ENCODE measurements at places on chromosomes 4 and X.

DNA sequence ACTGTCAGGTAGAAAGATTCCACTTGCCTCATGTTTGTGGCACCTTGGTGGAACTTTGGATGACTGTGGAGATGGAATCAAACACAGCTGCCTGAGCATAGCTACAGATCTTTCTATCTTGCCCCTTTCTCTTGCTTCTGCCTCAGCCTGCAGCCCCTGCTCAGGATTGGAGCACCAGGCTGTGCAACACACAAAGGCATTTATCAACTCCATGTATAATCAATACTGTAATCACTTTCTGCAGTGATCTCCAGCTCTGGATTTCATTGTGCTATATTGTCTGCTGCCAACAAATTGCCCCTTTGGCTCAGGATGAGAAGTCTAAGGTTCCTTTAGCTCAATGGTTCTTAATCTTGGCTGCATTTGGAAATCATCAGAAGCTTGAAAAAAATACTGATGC lies 86.3 kb upstream of the PRPS1 start:
- no peak for DNase-seq

DNA sequence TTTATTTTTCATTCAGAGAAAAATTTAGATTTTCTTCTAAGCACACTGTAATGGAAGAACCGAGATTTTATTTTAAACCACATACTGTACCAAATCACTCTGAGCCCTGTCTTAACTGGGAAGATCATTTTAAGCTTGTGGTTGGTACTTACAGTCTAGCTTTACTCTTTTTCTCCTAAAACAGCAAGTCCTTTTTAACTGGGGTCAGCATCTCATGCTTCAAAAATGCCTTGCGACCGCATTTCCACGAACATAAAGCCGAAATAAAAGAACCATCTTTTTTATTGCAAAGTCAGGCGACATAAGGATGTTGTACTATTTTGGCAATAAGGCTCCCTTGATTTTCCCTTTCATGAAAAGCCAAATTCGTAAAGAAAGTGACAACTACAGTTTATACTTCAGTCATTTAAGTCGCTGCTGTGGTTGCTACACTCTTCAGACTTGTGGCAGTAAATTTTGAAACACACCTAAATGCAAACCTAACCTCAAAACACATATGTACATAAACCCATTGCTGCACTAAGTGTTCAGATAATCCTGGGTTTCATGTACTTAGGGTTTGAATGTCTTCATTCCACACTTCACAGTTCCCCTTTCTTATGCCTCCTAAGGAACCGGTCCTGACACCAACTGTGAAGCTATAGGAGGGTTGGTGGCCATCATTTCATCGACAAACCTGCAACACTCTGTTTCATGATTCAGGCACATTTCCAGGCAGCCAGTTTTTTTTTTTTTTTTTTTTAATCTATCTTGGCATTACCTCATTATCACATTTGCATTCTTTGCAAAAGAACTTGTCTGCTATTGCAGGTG lies 3.0 kb downstream of the STOX2 start:
- DNase-seq, result no peak

DNA sequence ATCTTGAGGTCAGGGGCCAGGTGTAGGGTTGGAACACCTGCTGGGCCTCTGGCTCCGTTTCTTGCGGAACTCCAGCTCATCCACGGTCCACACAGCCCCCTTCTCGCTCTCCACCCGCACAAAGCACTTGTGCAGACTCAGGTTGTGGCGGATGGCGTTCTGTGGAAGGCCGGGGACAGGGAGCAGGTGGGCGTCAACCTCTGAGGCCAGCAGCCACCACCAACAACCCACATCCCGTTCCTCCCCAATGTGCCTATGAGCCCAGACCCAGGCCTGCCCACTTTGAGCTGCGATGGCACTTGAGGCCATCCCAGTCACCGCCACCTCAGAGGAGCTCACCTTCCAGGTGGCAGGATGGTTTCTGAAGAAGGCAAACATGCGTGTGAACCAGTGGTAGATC lies 13.2 kb downstream of the FOXP3 start:
- DNase-seq, result no peak

DNA sequence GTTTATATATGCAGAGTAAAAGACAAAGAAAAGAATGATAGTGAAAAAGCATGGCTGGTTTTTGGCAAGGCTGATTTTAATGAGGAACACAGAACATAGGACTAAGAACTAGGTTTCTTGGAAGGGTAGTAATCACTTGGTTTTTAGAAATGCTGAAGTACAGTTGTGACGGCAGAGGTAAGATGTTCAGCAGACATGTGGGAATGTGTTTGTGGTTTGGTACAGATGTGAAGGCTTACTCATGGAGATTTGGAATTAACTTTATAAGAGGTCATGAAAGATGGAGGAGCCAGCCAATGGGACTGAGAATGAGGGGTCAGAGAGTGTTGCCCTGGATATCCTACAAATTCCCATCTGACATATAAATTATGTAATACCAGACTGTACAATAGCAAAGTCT lies 243.6 kb downstream of the NPFFR2 start:
- DNase-seq, result no peak

DNA sequence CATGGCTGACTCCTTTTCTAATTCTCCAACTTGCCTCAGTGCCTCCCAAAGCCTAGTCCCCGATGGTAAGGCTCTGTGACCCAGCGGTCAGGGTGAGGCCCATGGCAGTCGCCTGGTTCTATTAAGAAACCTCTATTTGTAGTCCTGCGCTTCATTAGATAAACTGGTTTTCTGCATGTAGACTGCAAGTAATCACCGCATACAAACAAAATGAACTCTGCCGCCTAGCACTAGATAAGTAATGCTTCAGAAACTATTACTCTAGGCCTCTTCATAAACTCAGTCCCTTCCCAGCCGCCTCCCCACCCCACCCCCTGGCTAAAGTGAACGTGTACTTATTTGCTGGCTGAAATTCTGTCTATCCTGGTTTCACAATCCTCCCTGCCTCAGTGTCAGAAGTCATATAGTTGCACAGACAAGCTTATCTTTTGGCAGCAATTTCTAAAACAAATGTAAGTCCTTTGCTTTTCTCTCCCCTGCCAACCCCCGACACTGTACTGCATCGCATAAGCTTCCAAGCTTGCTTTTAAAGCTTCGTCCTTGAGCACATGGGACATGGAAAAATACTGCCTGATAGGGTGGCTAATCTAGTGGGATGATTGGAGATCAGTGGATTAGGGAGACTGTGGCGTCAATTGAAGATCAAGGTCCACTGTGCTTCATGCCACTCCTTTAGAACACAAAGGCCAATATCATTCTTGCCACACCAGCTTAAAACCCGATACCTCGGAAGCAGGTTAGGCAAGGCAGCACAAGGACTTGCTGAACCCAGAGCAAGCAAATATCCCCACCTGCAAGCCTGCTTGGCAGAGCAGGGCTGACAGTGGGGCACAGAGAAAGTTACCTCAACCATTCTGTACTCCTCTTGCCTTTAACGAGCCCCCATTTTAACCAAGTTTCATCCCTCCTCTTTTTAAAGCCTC lies 125.8 kb downstream of the IRF2 start:
- no peak for DNase-seq

DNA sequence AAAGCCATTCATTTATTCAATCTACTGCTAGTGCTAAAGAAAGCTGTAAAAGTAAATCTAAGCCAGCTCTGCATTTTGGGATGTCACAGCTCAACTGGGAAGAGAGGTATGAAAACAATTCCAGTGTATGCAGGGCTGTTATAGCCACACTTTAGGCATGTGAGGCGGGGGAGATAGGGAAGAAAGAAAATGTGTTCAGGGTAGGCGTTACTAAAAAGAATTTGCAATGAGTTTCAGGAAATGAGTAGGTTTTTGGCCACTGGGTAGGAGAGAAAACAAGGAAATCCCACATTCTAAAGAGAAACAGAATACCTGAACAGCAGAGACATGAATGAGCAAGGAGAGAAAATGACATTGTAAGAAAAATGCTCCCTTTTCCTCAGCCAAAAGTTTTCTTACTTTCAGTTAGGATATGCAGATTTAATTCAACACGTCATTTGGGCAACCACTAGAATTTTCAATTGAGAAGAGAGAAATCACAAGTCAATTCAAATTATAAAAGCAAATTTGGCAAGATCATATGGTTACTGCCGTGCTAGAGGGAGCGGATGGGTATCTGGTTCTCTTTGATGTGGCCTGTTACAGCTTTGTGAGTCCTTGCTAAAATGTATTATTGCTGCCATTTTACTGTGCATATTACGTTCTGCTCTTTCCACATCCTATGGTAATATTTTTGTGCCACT lies 226.3 kb downstream of the KCNIP4 start:
- DNase-seq, result no peak

DNA sequence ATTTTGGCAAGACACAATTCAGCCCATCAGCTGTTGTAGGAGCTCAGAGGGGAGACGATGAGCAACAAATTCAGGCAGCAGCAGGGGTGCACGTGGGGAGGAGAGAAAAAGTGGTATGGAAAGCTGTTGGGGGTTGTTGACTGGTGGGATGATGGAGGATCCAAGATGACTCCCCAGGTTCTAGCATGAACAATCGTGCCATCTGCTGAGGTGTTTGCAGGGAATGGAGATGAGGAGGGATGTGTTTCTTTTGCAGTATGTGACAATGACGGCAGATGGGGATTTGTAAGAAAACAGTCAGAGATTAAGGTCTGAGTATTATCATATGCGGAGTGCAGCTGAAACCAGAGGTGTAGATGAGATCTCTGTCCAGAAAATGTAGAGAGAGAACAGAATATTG lies 63.3 kb downstream of the SEL1L3 start:
- no peak for DNase-seq

GRCh38 chr4:152052451-152053057 lies 291.7 kb upstream of the GATB start:
- DNase-seq, result no peak

GRCh38 chrX:41265615-41266014 lies 68.3 kb upstream of the DDX3X start:
- DNase-seq, result no peak

DNA sequence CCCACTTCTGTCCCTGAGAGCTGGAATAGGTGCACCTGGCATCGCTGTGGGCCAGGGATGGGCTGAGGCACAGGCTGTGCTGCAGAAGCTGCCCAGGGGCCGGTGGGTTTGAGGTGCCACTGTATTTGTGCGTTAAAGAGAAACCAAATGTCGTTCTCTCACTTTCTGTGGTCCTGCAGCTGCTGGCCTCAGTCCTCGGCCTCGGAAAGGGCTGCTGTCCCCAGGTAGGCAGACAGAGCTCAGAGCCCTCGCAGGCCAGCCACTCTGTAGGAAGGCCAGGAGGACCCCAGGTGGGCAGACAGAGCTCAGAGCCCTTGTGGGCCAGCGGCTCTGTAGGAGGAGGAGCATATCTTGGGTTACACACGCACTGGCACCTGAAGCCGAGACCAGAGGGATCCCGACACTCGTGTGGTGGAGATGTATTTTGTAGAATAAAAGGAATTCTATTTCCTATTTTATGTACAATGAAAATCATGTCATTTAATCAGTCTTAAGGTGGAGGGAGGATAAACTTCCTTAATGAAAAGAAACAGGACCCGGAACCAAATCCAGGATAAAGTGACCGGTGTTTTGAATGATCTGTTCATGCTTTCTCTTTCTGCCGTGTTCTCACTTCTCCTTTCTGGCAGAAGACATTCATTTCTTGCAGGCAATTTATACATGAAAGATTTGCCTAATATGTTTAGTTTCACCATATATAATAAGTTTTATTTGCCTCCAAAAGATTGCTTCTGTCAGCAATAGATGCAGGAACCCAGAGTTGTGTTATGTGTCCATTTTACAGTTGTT lies 54.4 kb upstream of the HGFAC start:
- DNase-seq, result no peak

DNA sequence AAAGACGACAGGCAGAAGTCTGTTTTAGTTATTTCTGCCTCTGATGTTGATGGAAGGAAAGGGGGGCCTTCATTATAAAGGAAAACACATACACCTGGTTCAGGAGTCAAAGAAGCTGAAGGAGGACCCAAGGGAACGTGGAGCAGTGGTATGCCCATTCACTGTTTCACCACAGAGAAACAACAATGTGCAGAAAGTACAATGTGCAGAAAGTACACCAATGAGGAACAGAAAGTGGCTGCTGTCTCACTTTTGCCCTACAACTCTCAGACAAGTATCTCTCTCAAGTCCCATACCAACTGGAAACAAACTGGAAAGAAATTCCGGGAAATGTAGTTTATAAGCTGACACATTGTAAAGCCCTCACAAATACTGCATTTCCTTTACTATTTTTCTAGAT lies 564.5 kb downstream of the TRAM1L1 start:
- DNase-seq, result no peak

- DNase-seq, result no peak
These were observed 786 bp upstream of the MAGEH1 start for GRCh38 chrX:55451141-55451540.

DNA sequence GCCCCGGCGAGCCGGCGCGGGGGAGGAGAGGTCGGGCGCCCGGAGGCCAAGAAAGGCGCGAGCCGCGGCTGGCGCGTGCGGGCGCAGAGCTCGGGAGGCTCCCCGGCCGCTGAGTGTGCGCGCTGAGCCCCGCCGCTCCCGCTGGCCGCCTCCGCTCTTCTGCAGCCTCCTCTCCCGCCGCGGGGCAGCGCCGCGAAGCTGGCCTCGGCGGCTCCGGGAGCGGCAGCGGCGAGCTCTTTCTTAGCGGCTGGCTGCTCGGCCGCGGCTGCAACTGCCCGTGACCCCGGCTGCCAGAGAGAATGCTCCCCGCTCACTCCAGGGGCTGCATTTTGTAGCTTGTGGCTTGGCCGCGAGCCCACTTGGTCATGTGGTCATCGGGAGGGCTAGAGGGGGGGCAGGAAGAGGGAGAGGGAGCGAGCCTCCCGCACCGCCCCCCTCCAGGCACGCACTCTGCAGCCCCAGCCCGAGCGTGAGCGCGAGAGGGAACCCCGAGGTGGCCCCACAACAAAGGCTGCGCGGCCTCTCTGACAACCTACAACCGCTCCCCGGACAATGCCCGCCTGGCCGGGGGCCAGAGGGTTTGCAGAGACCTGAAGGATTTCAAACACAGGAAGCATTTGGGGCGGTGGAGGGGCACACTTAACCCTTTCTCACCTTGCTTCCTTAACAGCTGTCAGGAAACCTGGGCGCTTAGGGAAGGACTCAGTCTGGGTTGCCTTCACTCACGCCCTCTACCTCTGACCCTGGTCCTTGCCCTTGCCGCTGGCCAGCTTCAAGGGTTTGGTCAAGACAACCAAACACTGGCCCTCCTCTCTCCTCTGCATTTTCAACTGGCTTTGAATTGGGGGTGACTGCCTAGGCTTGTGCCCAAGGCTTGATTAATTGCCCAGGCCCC lies at the start of gene APLN:
Gene APLN (minus strand): TSS at position 305 of the 895 bp plus-strand sequence. CDS start 326 bp downstream, outside the sequence.
- DNase-seq, result no peak

DNA sequence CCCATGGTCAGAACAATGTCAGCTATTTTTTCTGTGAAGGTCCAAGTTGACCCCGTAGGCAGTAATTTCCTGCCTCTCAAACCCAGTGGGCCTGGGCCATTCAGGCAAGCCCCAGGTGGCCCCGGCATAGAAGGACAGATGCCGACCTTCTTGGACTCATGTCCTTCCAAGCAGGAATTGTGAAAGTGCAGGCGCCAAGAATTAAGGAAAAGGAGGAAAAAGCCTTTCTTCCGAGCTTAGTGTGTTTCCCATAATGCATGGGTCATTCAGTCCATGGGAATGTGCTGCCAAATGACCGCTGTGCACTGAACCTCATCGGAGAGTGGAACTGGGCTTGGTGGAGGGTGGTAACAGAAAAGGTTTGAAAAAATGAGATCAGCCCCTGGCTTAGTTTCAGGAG lies 196.5 kb upstream of the HS3ST1 start:
- no peak for DNase-seq

Data from stimulated activated CD4-positive, alpha-beta T cell treated with anti-CD3 and anti-CD28 coated beads, TNF-alpha, amount 100 ng/mL, for 4 hours (primary cell).